Effector memory CD4-positive, alpha-beta T cell (primary cell): ENCODE measurements at places on chromosomes 1 and 21.

- no peak for DNase-seq
These were observed 44.0 kb downstream of the TRIM62 start for GRCh38 chr1:33137800-33138199.

GRCh38 chr1:203644661-203645510, 18.3 kb downstream of the ATP2B4 start:
- DNase-seq, result no peak

DNA sequence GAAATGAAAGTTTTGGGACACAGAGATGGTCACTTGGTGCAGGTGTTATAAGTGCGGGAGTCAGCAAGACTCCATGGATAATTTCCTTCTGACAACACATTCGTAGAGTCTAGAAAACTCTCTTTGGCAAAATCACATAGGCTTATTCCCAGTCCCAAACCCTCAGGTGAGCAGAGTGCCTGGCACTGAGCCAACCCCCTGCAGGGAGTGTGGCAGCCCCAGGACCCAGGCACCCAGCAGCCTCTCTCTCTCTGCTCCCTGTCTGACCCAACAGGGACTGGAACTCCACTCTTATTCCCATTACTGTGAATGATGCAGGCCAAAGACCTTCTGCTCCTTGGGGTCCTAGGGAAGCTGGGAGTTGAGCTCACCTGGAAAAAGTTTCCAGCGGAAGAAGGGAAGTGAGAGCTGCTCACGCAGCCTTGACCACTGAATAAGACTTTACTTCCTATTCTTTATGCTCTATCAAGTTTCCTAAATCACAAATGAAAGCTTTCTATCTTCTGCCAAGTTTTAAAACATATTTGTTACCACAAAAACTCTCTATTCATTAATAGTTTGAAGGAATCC, 132.6 kb upstream of the ETV3 start:
- no peak for DNase-seq

DNA sequence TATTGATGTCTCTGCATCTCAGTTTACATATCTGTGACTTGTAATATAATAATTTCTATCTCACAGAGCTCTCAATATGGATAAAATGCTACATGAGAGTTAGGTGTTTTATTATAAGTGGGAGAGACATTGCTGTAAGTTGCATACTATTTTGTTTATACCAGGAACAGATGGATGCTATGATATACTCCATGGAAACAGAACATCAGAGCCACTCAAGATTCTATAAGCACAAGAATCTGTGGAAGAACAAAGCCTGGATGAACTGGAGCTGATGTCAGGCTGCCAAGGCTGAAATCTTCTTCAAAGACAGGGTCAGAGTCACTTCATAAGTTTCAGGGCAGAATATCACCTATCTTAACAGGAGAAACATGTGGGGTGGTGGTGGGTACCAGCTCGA, 30.2 kb downstream of the DUSP10 start:
- no peak for DNase-seq

DNA sequence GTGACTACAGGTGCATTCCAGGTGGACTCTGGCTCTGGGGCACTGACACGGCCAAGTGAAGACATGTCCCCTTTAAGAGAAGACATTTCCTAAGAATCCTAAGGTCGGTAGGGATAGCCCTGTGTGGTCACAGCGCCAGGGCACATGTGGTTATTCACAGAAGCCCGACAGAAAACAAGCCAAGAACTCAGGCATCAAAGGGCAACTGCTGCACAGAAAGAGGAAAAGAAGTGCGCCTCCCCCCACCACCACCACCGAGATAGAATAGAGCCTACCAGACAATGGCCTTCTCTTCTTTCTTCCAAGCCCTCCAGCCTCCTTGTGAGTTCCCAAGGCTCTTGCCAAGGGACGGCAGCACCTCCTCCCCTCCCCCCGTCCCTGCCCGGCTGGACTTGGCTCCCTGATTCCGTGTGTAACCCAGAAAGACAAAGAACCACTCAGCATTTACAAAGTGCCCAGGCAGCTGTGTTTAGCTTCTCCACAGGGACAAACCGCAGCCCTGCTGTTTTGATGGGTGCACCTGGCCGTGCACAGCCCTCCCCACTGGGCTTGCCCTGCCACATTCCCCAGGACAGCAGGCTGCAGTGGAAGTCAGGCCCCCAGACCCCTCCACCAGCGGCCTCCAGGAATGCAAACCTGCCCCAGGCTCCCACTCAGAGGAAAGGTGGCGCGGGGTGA, 30.2 kb downstream of the TMPRSS2 start:
- DNase-seq, result no peak

DNA sequence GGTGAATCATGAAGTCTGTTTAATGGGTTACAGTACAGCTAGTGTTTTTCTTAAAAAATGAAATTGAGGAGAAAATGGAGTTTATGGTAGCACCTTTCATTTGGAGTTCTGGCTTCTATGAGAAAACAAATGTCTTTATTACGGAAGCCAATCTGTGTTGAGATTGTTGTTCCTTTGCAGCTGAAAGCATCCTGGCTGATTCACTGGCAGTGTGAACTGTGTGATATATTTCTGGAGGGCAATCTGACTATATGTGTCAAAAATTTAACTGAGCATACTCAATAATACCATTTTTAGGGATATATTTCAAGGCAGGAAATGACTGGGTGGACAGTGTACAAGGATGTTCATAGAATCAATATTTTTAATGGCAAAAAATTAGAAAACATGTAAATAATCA, 46.6 kb upstream of the LYST start:
- no peak for DNase-seq

DNA sequence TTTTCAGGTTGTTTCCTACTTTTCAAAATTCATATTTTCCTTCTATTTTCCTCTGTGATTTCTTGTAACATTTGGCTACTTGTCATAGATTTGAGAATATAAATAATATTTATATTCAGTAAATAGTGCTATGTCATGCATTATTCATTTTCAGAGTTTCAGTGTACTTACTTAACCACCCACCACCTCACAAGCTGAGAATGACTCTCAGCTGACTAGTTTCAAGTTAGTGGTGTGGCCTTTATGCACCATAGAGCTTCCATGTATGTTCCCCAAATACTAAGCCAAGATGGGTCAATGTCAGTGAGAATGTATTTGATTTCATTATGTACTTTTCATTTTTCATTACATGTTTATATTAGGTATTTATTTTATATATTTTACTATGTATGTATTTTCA, 56.9 kb upstream of the RGS1 start:
- DNase-seq, result no peak

DNA sequence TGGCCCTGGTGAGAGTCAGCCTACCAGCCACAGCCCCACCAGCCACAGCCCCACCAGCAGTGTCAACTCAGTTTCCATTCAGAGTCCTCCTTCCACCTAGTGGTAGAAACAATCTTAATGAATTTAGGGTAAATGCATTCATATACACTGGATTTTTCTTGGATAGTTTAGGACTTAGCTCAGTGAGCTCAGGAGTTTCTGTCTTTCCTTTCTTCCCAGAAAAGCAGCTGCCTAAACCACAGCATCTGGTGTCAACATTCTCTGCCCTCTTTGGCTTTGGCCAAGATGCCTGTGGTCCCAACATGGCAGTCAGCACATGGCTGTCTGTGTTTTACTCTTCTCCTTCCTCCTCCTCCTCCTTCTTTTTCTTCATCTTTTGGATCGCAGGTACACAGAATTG, 94.0 kb downstream of the CLIC6 start:
- DNase-seq, result no peak

DNA sequence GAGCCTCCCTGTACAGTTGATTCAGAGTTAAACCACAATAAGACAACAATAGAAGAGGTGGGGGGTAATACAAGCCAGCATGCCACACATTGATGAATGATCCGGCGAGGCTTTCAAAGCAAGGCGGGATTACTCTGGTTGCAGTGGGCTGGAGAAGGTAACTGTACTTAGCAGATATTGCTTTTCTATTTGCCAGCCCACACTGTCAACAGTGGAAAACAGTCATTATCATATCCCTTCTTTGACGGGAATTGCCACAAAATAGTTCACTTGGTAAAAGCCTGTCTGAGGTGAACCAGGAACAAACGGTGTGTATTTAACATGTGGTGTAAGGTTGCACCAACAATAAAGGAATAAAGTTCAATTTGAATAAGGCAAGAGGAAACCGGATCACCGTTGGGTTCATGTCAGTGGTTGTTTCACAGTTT, 5.8 kb upstream of the KCNJ15 start:
- DNase-seq, result no peak
